CD4-positive, alpha-beta T cell treated with Interferon gamma for 1 hour (primary cell): ENCODE measurements at places on chromosomes 13 and 19.

GRCh38 chr13:46675016-46675415, 121.9 kb downstream of the ESD start:
- DNase-seq, result no peak

DNA sequence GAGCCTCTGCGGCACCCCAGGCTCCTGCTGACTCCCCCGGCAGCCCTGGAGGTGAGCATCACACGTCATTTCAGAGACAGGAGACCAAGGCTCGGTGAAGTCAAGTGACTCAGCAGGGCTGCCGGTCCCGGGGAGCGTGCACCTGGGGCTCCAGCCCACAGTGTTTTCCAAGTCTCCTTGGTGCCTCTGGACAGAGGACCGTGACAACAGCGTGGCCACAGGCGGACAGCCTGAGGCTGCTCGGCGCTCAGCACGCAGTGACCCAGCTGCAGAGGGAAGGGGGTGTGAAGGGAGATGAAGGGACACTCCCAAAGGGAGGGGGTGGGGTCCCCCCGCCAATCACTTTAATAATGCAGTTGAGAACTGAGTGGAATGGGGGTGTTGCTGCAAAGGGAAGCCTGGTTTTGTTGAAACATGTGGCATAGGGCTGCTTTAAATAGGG, 17.5 kb upstream of the ASPDH start:
- DNase-seq, result no peak

- DNase-seq, result no peak
Observed at GRCh38 chr13:47934371-47934770, 66.7 kb downstream of the SUCLA2 start.

GRCh38 chr13:78884571-78884970, 225.6 kb upstream of the OBI1 start:
- DNase-seq, result no peak

GRCh38 chr19:33476151-33476707, 45.4 kb downstream of the PEPD start:
- no peak for DNase-seq

DNA sequence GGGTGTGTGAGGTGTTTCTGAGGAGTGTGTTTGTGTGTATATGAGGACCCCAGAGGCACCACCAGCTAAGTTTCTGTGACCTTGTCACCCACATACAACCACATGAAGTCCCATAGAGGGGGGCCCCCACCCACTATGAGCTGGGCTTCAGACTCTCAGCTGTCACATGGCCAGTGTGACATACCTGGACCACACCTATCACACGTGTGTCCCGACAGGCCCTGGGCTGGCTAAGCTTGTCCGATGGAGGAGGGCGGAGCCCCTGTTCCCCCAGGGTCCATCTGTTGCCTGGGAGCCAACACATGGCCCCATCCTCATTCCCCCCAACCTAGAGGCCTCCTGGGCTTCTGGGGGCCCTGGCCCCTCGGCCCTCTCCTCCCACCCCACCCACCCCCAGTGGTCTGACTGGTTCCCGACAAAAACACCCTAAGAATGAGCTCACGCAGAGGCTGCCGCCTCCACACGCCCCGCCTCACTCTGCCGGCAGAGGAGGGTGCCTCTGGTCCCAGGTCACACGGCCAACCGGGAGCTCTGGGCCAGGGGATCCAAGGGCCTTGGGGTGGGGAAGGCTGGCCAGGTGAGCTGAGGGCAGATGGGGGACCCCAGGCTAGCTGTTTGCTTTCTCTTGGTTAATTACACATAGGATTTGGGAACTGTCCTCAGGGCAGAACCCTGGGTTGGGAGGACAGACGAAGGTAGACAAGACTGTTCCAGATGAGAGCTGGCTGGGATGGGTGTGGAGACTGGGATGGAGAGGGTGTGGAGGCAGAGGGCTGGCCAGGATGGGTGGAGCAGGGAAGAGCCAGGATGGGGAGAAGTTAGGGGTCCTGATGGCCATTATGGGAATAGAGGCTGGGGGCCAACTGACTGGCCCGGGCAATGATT, 4.3 kb downstream of the KLC3 start:
- no peak for DNase-seq

DNA sequence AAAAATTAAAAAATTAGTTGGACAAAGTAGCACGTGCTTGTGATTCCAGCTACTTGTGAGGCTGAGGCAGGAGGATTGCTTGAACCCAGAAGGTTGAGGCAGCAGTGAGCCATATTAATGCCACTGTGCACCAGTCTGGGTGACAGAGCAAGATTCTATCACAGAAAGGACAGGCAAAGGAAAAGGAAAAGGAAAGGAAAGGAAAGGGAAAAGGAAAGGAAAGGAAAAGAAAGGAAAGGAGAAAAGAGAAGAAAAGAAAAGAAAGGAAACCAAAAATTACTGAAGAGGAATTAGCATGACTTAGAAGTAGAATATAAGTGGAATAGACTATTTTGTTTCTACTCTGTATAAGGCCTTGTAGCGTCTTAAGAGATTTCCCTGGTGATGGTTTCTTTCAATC, 122.3 kb downstream of the RBM26 start:
- no peak for DNase-seq

- DNase-seq, result no peak
Observed at GRCh38 chr13:31038834-31039552, 106.5 kb downstream of the TEX26 start.

DNA sequence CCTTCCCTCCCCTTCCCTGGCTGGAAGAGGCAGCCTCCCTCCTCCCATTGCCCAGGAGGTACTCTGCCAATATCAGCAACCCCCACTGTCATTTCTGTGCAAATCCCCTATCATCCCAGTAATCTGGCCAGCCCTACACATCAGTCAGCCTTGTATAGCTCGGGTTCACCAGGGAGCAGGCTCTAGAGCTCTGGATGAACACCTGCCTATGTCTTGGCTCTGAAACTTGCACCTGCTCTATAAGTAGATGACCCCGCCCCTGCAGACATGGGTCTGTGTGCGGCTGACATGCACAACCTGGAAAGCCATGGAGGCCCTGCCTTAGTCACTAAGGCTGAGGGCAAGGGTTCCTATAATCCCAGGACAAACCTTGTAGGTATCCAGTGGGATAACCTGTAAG, 1042.9 kb downstream of the UQCRFS1 start:
- DNase-seq, result no peak

DNA sequence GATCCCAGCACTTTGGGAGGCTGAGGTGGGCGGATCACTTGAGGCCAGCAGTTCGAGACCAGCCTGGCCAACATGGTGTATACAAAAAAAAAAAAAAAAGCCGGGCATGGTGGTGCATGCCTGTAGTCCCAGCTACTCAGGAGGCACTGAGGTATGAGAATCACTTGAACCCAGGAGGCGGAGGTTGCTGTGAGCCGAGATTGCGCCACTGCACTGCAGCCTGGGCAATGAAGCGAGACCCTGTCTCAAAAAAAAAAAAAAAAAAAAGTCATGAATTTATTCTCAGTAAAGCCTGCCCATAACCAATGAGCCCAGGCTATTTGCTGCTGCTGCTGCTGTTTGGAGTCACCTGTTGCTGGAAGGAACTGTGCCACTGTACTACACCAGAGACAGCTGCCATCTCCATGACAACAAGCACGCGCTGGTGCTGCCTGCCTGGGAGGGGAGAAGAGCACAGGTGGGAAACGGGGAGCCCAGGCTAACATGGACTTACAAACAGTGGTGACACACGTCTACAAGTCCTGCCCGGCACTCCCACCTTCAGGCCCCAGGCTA, 11.3 kb downstream of the ZFR2 start:
- DNase-seq, result peak; percentile 63

- DNase-seq, result peak; percentile 81
Observed at GRCh38 chr19:35248310-35249145, at the start of gene LSR. Gene LSR (plus strand): TSS chr19:35249002. CDS start chr19:35249023, 21 bp downstream.

GRCh38 chr19:38209152-38209551, 14.9 kb downstream of the DPF1 start:
- DNase-seq, result no peak

GRCh38 chr13:36548129-36548528, 115.8 kb downstream of the CCNA1 start:
- no peak for DNase-seq

DNA sequence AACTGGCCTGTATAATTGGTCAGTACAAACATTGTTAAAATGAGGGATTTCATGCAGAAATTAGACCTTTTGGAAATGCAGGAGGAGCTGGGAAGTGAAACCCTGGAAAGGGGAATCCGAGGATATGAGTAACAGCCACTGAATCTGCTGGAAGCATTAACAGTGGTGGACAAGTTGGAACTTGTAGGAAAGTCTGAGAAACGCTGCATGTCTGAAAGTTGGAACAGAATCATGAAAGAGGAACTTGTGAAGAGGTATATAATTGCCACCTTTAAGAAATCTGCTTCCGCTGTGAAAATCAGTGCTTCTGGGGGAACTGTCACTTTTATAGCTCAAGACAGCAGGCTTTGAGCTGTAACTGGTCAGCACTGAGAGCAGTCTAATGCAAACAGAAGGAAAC, 716.5 kb upstream of the PRR20A start:
- DNase-seq, result no peak

GRCh38 chr19:29574510-29574909, 31.6 kb upstream of the POP4 start:
- DNase-seq, result no peak

DNA sequence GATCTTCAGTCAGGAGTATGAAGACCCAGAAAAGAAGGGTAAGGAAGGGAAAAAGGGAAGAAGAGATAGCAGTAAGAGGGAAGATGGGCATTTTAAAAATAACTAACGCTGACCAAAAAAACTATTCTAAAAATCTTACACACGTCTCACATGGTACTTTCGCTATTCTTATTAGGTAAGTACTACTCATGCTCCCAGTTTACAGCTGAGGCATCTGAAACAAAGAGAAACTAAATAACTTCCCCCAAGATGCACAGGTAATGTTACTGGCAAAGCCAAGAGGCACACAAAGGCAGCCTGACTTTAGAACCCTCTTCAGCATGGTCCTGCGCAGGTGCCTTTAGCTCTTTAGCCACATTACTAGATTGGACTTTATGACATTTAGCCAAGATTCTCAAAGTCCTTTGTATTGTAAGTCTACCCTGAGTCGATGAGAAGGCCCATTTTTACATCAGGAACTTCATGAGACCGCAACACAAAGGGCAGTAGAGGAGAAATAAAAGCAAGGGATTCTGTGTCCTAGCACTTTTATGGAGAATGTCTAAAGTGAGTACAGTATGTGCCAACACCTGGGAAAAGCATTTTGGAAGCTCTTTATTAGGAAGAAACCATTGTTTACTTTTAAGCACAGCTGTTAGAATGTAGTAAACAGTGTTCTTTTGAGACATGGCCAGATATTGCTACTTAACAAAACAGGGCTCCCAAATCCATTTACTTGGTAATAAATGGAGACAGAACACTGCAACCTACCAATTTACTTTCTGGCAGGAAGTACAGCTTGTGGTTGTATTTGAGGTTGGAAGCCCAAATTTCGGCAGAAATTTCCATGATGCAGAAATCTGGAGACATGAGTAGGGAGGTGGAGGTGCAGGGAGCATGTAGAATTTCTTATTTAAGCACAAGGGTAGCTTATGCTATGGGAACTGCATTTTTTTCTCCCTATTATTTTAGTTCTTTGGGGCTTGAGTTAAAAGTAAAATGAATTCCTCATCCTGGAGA, 250.7 kb downstream of the KCTD12 start:
- no peak for DNase-seq

GRCh38 chr19:23991170-23991569, 76.5 kb downstream of the ZNF726 start:
- DNase-seq, result no peak

GRCh38 chr13:88627071-88627470, 955.9 kb downstream of the SLITRK5 start:
- DNase-seq, result no peak

GRCh38 chr13:93987458-93987857, 492.0 kb downstream of the DCT start:
- no peak for DNase-seq

DNA sequence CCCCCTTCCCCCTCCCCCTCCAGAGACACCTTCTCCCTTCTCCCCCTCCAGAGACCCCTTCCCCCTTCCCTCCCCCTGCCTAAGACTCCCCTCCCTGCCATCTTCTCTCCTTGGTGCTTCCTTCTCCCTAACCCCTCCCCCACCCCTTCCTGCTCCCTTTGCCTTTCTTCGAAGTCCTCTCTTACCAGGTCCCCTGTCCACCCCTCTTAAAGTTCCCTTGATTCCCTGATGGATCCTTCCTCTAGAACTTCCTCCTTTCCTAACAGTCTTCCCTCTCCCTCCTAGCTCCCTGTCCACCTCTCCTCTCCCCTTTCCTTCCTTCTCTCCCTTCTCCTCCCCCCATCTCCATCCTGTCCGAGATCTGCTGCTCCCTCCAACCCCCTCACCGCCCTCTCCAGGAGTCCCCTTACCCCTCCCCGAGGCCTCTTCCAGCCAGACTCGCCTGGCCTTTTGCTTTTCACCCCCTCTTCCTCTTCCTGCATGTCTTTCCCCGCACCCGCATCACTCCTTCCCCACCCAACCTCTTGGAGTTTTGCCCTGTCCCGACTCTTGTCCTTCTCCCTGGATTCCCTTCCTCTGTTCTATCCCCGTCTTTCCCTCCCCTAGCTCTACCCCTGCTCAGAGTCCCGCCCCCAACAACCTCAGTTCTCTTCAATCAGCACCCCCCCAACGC, 3.1 kb downstream of the TNFSF9 start:
- DNase-seq, result no peak

- no peak for DNase-seq
Observed at GRCh38 chr13:26602783-26603182, 45.3 kb downstream of the WASF3 start.

DNA sequence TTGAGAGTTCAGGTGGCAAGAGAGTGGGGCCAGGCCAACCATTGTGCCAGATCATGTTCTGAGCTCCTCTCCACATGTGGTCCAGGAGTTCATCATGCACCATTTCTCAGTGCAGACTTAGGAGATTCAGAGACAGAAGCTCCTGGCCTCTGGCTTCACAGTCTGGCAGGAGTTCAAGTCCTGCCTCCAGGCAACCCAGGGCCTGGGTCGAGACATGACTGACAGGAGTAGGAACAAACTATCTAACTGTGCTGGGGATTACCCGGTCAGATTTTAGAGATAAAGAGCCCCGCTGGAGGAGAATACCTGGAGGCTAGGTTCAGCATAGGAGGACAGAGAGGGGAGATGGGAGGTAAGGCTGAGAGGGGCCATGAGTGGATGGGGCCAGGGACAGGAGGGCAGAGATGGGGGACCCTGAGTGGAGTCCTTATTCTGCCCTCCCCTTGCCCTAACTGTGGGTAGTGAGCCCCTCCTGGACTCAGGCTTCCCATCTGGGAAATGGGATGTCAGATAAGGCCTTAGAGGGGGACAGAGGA, 906 bp upstream of the CYP4F11 start:
- DNase-seq, result no peak

- no peak for DNase-seq
Observed at GRCh38 chr13:79297128-79297527, 108.9 kb downstream of the RBM26 start.

- DNase-seq, result no peak
Observed at GRCh38 chr13:37869506-37869755, 141 bp downstream of the TRPC4 start.

- peak; percentile 47 for DNase-seq
Observed at GRCh38 chr19:35000647-35001501, 751 bp downstream of the GRAMD1A start.

GRCh38 chr19:35657904-35658700, 8.2 kb upstream of the UPK1A start:
- DNase-seq, result no peak
